ENCODE measurements at places on chromosomes 1 and 21. TPM values are rescaled to one million over a fixed set of nuclear protein-coding genes. Genes with fewer than 3 reads are reported as not detected.

Gene LCE2A
- not detected for polyA plus RNA-seq

DNA sequence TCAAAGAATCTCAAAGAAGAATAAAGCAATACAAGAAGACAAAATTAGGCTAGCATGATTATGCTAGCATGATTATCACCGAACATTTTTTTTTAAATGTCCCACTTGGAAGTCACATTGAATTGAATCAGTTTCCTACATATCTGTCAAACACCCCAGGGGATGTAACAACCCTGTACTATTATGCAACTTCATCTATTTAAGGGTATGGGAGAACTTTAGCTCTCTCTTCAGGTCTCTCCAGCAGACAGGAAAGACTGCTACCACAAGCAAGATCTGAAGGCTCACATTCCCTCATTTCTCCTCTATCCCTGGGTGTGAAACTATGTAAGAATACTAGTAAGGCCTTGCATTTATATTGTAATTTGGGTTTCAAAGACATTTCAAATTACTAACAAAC lies 52.8 kb downstream of the EDEM3 start:
- no peak for DNase-seq

DNA sequence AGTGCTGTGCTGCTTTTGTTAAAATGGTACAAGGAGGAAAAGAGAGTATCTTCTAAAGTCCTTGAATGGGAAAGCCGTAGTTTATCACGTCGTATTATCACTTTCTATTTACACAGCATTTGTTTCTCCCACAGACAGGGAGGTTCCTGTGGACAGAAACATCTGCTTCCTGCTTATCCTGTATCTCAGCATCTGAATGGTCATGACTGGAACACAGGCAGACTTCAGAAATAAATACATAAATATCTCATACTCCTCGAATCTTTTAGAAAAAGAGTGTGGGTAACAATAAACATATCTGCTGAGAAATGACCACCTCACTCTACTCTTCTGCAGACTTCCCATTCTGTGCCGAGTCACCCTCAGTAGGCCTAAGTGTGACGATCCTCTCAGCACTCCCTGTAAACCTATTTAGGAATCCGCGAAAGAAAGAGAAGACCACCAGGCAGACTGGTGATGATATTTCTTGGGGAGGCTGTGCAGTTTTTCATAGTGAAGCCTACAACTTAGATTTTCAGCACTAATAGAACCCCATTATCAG lies 393.5 kb downstream of the SMYD3 start:
- DNase-seq: no peak

DNA sequence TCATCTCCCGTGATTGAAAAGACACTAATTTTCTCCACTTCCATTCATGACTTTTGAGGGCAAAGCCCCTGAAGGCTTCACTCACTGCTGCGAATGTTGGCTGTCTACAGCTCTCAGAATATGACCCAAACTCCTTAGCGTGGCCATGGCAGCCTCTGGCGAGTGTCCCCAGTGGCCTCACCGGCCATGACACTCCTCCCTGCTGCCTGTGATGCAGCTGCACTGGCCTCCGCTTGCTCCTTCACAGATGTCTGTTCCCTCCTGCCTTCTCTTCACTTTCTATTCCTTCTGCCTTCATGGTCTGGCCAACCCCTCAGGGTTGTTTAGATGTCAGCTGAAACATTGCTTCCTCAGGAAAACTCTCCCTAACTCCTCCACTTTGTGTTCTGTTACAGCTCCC lies 30.8 kb upstream of the PTPRF start:
- DNase-seq: no peak

DNA sequence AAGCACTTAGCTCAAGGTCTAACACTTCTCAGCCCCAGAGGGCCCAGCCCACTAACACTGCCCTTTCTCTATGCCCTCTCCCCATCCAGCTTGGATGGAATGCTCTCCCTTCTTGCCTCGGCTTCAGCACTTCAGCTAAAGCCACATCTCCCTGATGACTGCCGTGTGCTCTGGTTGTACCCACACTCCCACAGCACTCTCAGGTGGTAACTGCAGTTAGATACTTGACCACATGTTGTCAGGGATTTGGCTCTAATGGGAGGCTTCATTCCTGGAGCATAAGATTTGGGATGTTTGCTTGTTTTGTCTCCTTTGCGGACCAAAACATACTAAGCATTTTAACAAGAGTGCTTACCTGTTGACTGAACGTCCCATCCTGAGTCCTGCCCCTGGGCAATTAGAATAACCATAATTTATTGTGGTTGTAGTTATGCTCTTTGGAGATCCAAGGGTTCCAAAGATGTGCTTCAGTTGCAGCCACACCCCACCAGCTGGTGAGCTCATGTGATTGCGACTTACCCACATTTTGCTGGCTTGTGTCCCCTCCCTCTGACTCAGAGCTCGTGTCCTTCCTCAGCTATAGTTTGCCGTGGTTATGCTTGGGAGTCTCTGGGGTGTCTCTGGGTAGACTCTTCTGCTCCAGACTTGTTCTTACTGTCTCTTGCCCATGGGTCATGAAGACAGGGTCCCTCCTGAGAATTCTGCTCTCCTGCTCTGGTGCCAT lies 7.7 kb upstream of the SLC26A9 start:
- DNase-seq: no peak

- DNase-seq: peak; percentile 90
These were observed at the start of gene LRRC7 for GRCh38 chr1:69567652-69568420. Gene LRRC7 (plus strand): TSS chr1:69567922. CDS start chr1:69568640, 718 bp downstream.

DNA sequence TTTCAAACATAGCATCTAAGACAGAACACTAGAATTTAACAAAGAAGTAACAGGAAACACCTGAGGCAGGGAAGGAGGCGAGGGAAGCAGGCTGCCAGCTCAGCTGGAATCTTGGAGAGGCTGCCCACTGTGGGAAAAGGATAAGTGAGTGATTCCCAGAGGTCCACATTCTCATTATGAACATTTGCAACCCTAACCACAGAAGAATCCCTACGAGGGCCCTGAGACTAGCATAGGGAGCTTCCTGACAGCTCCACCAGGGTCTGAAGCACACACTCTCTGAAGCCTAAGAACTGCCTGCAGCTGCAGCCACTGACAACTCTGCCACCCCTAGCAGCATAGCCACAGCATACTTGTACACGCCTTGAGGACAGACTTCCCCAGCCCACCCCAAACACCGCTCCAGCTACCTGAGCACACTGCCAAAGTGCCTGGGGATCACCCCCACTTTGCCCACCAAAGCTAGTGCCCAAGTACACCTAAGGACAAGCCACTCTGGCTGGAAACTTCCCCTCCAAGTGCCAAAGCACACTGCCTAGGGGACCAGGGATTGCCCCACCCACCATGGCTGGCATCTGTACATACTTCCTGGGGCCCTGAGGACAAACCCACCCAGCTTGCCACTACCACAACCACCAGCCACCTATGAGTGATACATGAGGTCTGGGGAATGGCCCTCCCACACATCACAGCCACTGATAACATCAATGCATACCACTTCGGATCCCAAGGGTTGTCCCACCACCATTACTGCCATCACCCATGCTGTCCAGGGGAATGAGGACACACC lies 76.6 kb upstream of the GUCA2A start:
- no peak for DNase-seq
